Mucosa of descending colon (tissue), 3 donors: ENCODE measurements at places on chromosomes 5 and 9.

- peak; percentile 52 for DNase-seq
Observed at GRCh38 chr5:141747152-141748141, 65.4 kb upstream of the ARAP3 start.

GRCh38 chr5:85000671-85001070 lies 616.0 kb upstream of the EDIL3 start:
- DNase-seq = no peak

DNA sequence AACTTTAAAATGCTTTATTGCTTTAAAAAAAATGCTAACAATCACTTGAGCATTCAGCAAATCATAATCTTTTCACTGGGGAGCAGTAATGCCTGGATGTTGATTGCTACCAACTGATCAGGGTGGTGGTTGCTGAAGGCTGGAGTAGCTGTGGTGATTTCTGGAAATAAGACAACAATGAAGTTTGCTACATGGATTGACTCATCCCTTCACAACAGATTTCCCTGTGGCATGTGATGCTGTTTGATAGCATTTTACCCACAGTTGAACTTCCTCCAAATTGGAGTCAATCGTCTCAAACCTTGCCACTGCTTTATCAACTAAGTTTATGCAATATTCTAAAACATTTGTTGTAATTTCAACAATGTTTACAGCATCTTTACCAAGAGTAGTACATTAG lies 83.3 kb downstream of the MLLT3 start:
- DNase-seq = no peak

- DNase-seq = no peak
Observed at GRCh38 chr5:175686826-175687225, 29.0 kb downstream of the HRH2 start.

- no peak for DNase-seq
Observed at GRCh38 chr5:63263411-63263810, 684.8 kb downstream of the LRRC70 start.

DNA sequence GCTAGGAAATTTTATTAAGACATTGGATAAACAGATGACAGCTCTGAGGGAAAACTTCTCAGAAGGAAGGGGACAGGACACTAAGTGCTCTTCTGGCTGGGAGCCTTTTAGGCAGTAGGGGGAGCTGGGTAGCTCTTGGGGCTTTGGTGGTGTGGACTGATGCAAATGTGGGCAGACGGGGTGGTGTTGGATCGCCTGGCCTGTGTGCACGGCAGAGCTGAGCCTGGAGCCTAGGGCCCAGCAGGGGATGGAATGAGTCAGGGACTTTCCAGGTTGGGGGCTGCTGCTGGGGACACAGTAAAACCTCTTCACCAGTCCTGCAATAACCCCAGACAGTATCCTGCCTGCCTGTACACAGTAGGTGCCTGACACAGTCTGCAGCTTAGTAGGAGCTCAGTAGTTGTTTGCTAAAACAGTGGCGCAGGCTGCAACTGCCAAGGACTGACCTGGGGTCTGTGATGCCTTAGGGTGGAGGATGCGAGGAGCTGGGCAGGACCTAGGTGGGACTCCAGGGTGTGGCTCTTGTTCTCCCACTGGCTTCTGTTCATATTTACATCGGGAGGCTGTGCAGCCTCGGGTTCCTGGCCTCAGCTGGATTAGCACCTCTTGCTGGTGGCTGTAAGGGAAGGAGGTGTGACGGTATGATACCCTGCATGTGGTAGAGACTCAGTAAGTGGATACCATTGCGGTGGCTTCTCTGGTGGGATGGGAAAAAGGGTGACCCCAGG lies 83.8 kb downstream of the DAB2IP start:
- peak; percentile 63 for DNase-seq

GRCh38 chr5:76314643-76315042 lies 88.4 kb upstream of the IQGAP2 start:
- DNase-seq = no peak

DNA sequence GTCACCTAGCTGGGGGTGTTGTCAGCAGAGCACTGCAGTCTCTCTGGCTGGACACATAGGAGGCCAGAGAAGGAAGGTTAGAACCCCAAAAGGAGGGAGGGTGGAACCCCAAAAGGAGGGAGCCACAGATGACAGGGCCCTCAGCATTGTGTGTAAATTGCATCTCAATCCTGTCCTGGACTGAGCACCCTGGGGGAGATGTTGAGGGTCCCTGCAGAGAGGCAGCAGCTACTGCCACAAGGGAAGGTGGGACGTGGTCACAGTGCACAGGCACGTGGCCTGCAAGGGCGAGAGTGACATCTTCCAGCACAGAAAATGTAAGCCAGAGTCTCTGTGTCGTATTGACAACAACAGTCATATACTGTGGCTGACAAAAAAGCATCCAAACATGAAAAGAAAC lies 36.5 kb upstream of the CEP72 start:
- no peak for DNase-seq

DNA sequence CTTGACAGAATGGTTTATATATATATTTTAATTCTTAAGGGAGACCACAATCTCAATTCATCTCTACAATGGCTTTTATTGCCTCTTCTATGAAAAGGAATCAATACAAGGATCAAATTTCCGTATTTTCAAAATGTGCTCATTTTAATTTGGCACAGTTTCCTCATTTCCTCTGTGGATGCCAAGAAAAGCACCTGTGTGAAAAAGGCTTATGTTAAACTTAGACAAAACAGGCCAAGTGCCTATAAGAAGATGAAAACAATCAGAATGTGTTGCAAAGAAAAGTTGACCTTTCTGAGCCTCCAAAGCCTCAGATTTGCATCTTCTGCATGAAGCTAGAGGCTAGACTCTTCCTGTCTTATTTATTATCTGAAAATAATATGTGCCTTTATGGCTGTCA lies 173.7 kb upstream of the SLC12A2 start:
- DNase-seq = no peak

DNA sequence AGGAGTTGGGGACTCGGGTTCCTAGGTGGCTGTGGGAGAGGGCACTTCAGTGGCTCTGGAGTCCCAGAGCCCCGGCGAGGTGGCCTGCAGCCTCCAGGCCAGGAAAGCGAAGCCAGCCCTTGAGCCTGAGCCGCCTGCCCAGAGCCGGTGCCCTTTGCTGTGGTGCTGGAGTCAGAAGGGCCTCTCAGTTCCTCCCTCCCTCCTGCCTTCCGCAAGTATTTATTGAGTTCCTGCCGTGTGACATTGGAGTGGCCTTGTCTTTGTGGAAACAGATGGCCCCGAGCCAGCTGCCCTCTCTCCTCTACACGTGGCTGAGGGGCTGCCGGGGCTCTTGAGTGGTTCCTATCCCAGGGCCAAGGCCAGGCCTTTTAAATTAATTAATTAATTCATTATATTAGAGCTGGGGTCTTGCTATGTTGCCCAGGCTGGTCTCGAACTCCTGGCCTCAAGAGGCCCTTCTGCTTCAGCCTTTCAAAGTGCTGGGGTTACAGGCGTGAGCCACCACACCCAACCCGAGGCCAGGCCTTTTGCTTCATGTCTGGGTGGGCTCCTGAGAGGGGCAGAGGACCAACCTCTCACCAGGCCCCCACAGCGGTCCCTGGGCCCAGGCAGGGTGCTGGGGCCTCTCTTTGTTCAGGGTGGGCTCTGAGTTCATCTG lies 45.6 kb upstream of the IER5L start:
- DNase-seq = no peak

- no peak for DNase-seq
Observed at GRCh38 chr5:177339107-177339638, 12.3 kb downstream of the LMAN2 start.
